Stimulated activated CD8-positive, alpha-beta memory T cell treated with anti-CD3 and anti-CD28 coated beads, Interleukin-12 subunit alpha, Interleukin-12 subunit beta, amount 100 ng/mL, for 4 hours (primary cell): ENCODE measurements at places on chromosomes 6 and 20.
A peak's percentile ranks its signal among the peaks of the same experiment; 100 is the strongest.

DNA sequence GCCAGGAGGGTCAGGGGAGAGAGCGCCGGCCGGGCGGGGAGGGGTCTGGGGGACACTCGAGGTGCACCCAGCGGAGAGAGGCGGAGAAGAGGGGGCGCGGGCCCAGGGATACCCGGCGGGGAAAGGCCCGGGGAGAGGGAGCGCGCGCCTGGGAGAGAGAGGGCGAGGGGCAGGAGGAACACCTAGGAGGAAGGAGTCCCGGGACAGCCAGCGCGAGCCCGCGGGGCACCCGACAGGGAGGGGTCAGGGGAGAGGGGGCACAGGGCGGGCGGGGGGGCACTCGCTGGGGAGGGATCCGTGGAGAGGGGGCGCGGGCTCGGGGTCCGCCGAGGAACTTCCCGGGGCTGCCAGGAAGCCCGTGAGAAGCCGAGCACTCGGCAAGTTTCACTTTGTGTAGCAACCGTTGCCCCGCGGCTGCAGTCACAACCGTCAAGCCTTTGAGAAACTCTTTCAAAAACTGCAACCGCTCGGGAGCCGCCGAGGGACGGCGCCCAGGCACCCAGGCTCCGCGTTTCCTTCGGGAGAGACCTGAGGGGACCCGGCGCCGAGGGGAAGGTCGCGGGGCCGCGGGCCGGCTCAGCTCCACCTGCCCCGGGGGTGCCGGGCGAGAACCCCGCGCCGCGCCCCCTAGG, 471 bp downstream of the EZR start:
- peak; percentile 49 for DNase-seq

- no peak for DNase-seq
These were observed 126.3 kb downstream of the CARMIL1 start for GRCh38 chr6:25405442-25405841.

- no peak for DNase-seq
These were observed 763 bp downstream of the C6orf47 start for GRCh38 chr6:31659649-31660380.

DNA sequence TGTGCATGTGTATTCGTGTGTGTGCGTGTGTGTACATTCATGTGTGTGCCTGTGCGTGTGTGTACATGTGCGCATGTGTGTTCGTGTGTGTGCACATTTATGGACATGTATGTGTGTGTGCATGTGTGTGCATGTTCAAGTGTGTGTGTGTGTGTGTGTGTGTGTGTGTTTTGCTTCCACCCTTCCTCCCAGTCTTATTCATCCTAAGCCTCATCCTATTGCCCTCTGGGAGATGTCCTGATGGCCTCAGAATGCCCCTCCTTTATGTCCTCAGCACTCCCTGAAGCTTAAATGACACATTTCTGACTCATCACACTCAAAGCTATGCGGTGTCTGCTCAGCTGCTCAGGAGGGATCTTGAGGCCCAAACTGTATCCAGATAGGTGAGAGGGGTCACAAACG, 76.6 kb upstream of the CCDC167 start:
- no peak for DNase-seq

GRCh38 chr6:12892151-12892550, 175.6 kb downstream of the PHACTR1 start:
- DNase-seq: no peak

DNA sequence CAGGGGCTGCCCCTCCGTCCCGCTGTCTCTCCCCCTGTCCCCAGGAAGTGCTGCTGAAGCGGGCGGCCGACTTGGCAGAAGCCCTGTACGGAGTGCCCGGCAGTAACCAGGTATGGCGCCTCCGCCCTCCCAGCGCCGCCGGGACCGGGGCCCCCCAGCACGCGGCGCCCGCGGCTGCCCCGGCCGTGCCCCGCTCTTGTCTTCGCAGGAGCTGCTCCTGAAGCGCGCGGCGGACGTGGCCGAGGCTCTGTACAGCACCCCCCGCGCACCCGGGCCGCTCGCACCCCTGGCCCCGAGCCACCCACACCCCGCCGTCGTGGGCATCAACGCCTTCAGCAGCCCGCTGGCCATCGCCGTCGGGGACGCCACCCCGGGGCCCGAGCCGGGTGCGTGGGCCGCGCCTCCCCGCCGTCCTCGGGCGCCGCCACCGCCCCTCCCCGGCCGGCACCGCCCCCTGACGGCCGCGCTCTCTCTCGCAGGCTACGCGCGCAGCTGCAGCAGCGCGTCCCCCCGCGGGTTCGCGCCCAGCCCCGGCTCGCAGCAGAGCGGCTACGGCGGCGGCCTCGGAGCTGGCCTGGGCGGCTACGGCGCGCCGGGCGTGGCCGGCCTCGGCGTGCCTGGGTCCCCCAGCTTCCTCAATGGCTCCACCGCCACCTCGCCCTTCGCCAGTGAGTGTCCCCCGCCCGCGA, 48.4 kb downstream of the CPXM1 start:
- DNase-seq: peak; percentile 40

- no peak for DNase-seq
These were observed 204.8 kb downstream of the TPBG start for GRCh38 chr6:82568290-82568993.

DNA sequence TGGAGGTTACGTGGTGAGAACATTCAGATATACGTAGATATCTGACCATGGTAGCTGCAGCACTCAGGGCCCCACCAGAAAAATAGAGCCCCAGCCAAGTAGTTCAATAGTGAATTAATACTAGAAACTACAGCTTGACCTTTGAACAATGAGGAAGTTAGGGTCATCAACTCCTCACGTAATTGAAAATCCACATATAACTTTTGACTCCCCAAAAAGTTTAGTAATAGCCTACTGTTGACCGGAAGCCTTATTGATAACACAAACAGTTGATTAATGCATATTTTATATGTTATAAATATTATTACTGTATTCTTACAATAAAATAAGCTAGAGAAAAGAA, 117.9 kb downstream of the SNX5 start:
- no peak for DNase-seq

DNA sequence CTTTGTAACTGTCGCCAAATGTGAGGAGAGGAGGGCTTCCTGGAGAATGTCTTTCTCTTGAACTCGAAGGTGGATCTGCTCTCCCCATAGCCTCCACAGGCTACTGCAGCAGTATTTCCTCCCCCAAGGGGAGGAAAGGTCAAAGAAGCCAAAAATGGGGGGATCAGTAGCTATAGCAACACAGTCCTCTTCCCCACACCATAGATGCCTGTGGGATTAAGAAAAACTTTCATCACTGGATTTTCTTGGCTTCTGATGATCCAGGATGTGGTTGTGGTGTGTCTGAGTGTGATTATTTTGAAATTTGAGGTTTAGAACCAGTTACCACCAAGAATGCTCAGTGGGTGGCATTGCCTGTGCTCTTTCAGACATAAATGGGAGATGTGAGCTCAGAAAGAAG, 140.1 kb upstream of the SPACA1 start:
- DNase-seq: no peak

- no peak for DNase-seq
These were observed 46.9 kb downstream of the ANKRD6 start for GRCh38 chr6:89479897-89480296.

DNA sequence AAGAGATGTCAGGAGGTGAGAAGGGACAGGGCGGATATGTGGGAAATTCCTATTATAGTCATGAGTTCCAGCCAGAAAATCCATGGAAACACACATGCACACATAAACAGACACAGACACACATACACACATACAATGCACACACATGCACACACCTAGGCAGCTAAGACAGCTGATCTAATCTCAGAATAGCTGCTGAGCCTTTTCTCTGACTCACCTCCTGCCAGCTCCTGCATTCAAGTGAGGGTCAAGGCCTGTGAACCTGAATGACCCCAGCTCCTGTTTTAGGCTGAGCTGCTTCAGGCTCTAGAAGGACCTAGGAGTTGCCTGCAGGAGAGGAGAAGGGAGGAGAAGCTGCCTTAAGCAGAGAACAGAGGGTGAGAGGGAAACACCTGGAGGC, 21.6 kb upstream of the RAET1L start:
- no peak for DNase-seq

GRCh38 chr6:124530926-124531325, 431.3 kb upstream of the RNF217 start:
- no peak for DNase-seq

DNA sequence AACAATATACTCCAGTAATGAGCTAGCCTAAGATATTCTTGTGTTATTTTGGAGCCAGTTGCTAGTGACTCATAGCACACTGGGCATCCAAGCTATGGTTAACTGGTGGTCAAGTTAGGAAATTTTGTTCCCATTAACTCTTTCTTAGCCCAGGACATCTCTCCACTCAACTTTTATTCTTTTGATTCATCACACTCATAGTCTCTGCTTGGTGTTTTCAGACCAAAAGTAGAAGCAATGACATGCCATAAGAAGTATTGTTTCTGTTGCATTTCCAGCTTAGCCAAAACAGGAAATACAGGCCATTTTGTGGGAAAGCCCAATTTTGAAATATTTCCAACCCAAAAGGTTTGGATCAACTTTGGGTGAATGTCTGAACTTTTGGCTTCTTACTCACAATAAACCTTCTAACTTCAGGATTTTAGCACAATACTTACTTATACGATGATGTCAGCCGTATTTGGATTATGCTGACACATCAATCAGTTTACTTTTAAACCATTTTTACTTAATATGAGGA, 31.6 kb upstream of the CCN2 start:
- DNase-seq: no peak

DNA sequence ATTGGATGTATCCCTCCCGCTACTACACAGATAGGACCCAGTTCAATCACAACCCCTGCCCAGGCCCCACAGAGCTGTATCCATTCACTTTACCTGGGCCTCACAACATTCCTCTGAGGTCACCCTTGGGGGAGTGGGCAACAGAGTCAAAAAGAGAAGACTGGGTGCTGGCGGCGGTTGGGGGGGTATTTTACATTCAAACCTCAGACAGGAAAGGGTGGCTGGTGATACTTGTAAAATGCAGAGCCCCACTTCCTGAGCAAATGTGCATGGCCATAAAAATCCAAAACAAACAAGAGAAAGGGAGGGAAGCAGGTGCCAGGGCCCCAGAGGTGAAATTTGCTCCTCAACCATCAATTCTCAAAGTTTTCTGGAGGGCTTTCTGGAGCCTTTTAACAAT, 3.5 kb downstream of the LRFN2 start:
- no peak for DNase-seq

DNA sequence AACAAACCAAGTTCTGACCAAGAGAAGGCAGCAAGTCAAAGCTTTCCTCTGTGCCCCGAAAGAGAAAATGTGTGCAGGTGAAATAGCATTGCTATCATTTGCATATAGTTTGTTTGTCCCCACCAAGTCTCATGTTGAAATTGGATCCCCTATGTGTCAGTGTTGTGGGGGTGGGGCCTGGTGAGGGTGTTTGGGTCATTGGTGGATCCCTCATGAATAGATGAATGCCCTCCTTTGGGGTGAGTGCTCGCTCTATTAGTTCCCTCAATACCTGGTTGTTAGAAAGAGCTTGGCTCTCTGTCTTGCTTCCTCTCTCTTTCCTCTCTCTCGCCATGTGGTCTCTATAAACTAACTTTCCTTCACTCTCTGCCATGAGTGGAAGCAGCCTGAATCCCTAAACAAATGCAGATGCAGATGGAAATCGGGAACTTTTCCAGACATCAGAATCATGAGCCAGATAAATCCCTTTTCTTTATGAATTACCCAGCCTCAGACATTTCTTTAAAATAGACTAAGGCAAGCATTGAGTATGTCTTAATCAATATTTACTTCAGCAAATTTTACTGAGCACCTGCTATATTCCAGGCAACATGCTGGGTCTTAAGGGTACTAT, 43.8 kb upstream of the SYNDIG1 start:
- DNase-seq: no peak

GRCh38 chr6:134848076-134848475, 101.8 kb downstream of the ALDH8A1 start:
- no peak for DNase-seq

GRCh38 chr6:104754788-104755409, 104.8 kb downstream of the HACE1 start:
- no peak for DNase-seq

GRCh38 chr6:44073612-44074438, 53.4 kb downstream of the MRPL14 start:
- no peak for DNase-seq
